IPS DF 6.9 (cell line): ENCODE measurements at places on chromosomes 6 and 20.

DNA sequence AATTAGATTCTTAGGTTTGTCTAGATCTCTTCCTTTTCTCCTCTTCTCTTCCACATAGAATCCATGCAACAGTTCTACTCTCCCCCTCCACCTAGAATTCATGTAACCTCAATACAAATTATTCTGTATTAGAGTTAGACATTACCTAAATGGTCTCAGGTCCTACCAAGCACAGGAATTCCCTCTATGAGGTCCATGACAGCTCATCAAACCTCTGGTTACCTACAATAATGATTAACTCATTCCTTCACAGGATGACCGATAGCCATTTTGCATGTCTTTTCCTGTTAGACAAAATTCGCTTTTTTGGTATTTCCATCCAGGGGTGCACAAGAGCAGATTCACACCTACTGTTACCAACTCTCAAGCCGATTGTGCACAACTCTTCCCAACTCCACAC is 27.4 kb upstream of the BMP2 start:
- DNase-seq = no peak

DNA sequence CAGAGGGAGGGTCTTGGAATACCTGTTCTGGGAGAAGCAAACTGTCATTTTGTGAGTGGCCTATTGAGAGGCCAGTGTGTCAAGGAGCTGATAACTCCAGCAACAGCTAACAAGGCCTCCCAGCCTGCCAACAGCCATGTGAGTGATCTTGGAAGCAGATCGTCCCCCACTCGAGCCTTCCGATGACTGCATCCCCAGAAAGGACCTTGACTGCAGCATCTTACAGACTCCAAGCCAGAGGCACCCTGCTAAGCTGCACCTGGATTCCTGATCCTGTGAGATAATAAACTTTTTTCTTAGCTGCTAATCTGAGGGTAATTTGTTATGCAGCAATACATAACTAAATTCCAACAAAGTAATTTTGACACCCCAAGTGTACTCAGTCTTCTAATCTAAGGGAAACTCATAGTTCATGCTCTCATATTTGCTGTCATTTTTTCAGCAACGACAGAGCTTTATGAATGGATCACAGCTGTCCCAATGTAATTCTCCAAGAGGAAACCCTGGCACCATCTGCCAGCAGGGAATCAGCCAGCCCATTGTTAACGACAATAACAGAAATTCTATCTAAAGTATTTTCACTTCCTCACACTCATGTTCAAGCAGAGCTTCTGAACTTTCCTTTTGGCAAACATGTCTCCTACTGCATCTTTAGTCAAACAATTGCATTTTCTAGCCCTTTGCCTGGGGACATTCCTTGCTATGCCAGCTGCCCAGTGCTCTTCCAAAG is 470.2 kb upstream of the BTBD3 start:
- DNase-seq = no peak

- DNase-seq = no peak
Measured at GRCh38 chr6:138264372-138264880, 46.1 kb upstream of the PBOV1 start.

DNA sequence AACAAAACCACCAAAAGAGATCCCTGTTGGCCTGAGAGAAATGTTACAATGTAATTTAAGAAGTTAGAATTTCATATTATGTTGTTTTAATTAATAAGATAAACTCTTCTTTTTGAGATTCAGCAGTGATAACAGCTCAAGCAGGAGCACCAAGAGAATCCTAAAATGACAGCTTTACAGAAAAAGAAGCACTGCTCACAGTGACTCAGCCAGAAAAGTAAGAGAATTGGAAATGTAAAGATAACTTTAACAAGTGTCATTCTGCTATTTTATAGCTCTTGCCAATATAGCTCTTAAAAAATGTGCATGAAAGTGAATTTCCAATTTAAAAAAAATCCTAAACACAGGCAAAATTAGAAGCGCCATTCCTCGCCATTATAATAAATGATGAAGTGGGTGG is 111.3 kb downstream of the UBE3D start:
- no peak for DNase-seq

- DNase-seq = no peak
Measured at GRCh38 chr6:170545405-170545804, 7.7 kb downstream of the PSMB1 start.

DNA sequence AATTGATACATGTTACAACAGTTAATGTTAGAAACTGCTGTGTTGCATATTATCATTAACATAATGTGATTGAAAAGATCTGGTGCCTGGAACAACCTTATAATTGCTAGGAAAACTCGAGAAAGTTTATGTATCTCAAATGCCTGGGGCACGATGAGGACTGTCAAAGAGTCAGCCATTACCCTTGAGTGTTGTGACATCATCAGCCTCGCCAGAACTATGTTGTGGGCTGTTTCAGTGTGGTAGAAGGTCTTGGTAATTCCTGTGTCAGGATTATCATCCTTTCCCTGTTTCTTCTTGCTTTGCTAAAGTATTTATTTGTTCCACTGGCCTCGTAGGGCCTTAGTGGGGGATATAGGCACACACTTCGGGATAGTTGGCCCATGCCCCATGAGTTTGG is 185.1 kb downstream of the DTNBP1 start:
- no peak for DNase-seq

DNA sequence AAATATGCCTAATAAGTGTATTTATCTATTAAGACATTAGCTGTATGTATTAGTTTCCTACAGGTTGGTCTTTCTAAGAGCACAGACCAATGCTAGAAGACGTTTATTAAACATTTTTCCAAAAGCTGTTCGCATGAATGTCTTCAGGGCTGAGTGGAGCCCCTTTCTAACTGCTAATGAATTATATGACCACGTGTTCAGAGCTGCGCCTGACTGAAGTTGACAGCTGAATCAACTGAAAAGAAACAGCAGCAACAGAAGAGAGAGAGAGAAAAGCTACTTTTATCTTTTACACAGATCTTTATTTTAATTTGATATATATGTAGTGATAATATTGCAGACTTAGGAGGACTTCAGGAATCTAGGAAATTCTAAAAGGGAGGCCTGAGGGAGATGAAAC is 75.2 kb upstream of the ARID1B start:
- DNase-seq = no peak

- no peak for DNase-seq
Measured at GRCh38 chr6:153625089-153625488, 414.0 kb upstream of the OPRM1 start.

DNA sequence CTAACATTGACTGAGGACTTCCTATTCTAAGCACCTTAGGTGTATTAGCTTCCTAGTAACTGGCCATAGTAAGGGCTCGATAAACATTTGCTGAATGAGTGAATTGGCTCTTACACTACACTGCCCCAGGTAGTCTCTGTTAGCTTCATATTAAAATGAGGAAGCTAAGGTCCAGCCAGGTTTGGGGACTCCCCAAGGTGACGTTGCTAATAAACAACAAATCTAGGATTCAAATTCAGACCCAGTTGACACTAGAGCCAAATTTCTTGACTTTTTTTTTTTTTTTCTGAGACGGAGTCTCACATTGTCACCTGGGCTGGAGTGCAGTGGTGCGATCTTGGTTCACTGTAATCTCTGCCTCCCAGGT is 16.2 kb downstream of the ARHGAP40 start:
- DNase-seq = no peak

- DNase-seq = no peak
Measured at GRCh38 chr6:111970426-111970825, 83.5 kb upstream of the CCN6 start.

GRCh38 chr20:44862286-44862685 is 23.2 kb upstream of the YWHAB start:
- DNase-seq = no peak

- DNase-seq = no peak
Measured at GRCh38 chr20:33811776-33812151, 616 bp downstream of the CHMP4B start.

- no peak for DNase-seq
Measured at GRCh38 chr6:128124713-128125112, 223.9 kb upstream of the THEMIS start.

DNA sequence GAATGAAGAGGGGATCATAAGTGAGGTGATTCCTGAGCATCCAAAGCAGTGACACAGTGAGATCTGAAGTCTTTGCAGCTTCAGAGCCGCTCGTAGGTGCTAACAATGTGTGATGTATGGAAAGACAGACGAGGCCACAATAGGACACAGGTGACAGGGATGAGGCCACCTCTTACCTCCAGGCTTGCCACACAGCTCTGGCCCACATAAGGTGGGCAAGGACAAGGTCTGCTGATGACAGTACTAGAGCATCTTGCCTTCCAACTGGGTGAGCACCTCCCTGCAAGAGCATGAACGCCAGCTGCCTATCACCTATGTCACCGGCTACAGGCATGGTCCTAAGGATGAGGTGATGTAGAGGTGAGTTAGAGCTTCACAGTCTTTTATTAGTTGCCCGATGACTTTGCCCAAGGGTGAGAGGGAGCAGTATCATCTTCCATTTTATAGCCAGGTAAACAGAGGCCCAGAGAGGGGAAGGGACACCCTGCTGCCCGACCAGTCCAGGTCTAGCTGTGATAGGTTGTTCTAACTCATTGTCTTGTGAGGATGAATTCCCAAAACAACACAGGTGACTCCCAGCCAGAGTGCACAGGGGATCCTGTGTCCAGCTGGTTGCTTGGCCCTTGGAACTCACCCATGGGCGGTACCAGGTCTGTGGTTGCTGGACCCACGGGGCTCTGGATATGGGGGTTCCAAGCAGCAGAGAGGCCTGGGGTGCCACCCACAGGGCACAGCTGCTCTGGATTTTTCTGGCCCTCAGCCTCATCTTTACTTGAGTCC is 6.2 kb upstream of the TGM6 start:
- DNase-seq = no peak
